Right atrium auricular region (tissue), 2 donors: ENCODE measurements at places on chromosomes 12 and 14.
A peak's percentile ranks its signal among the peaks of the same experiment; 100 is the strongest.

- no peak for DNase-seq
Observed at GRCh38 chr12:14695715-14696141, 671 bp downstream of the GUCY2C start.

- no peak for DNase-seq
Observed at GRCh38 chr12:113297621-113298471, 37.1 kb downstream of the SLC8B1 start.

DNA sequence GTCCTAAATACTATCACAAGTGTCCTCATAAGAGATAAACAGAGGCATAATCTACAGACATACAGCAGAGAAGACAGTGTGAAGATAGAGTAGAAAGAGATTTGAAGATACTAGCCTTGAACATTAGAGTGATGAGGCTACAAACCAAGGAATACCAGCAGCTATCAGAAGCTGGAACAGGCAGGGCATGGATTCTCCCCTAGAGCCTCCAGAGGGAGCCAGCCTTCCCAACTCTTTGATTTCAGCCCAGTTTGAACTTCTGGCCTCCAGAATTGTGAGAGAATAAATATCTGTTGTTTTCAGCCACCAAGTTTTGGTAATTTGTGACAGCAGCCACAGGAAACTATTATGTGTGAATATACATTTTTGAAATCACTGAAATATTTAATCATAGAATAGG lies 47.2 kb downstream of the CCDC91 start:
- no peak for DNase-seq

GRCh38 chr12:11685316-11685715 lies 35.8 kb downstream of the ETV6 start:
- DNase-seq, result no peak

DNA sequence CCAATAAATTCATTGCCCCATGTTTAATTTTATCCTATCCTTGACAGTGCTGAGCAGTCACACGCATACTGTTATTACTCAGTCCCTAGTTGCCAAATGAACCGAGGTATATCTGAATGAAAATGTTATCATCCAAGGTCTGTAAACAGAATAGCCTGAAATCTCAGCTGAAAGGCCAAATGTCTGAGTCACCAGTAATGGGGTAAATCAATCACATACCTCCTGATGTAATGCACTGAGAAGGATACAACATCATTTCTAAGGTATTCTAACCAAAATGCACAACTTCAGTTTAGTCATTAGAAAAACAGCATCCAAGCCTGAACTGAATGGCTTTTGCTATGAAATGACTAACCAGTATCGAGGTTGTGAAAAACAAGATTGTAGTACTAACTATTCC lies 228.6 kb downstream of the DPF3 start:
- DNase-seq, result no peak

DNA sequence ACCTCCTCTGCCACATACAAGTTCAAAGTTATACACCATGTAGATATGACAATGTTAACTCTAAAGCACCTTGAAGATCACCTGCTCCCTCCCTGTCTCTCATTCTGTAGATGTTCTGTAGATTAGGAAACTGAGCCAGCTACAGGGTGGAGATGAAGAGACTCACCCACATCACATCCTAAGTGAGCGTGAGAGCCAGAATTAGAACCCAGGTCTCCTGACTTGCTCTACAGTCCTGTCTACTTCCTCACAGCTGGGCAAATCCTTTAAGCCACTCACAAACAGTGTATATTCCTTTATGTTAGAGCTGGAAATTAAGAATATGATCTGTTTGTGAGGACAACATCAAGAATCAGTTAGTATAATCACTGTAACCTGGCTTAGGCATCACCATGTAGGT lies 1.8 kb downstream of the APPL2 start:
- DNase-seq, result no peak

GRCh38 chr12:53696285-53696654 lies 20.4 kb upstream of the ATP5MC2 start:
- peak; percentile 67 for DNase-seq

GRCh38 chr12:124646385-124647230 lies 79.2 kb upstream of the NCOR2 start:
- DNase-seq, result no peak

- no peak for DNase-seq
Observed at GRCh38 chr14:73333031-73333430, 95.7 kb downstream of the PAPLN start.

- DNase-seq, result no peak
Observed at GRCh38 chr12:49553512-49554088, 14.3 kb downstream of the MCRS1 start.

DNA sequence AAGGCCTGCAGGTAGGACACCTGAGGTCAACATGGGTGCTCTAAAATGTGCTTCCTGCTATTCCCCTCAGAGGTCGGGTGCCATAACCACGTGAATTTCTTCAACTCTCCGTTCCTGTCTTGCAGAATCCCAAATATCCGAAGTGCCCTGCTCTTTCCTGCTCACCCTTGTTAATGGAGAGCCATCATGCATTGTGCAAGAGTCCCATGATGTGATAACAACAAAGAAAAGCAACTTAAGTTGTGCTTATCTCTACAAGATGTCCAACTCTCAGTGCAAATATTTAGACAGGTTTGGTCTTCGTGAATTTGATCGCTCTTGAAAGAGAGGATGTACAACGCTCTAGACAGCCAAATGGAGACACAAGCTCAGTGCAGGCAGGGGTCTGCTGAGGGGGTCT lies 210.6 kb upstream of the PLXNC1 start:
- DNase-seq, result no peak

DNA sequence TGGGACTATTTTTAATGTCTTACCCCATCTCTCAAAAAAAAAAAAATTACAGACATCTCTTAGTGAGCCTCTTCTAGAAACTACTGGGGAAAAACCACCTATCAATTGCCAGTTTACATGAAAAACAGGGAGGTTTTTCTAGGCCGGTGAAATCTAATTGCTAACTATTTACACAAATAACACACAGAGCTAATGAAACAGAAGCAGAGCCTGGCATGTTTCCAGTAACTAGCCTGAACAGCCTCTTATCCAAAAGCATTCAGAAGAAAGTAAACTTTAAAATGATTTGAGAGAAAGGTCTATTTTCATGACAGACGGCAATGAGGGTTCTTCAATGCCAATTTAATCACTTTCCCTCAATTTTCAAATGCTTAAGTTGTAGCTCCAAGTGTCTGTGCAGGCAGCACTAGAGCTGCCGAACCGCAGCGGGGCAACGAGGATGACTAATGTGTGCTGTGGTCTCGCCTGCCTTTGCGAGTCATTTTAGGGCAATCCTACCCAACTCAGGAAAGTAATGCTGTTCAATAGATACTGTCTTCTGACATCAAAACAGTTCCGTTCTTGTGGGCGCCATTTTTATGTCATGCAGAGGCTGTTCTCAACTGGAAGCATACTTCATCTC lies 84.6 kb downstream of the SETD3 start:
- DNase-seq, result no peak

GRCh38 chr12:59383079-59383822 lies 212.6 kb upstream of the SLC16A7 start:
- no peak for DNase-seq

GRCh38 chr14:92692822-92693226 lies 55.6 kb downstream of the LGMN start:
- DNase-seq, result no peak

DNA sequence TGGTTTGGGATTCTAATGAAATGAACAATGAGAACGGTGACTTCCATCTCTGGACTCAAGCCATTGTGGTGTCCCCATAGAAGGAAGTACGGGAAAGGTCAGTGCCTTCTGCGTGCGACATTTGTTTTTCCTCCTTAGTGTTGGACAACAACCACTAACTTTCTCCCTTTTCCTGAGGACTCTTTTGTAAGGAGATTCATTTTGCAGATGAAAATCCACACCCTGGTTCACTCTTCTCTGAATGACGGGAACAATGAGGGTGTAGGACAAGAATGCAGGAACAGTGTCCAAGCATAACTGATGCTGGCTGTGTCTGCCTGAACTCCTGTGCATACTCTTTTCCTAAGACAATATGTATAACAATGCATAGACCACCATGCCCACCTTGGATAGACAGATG lies 176.4 kb downstream of the STXBP6 start:
- no peak for DNase-seq

- peak; percentile 94 for DNase-seq
Observed at GRCh38 chr12:116818948-116819832, 62.1 kb downstream of the HRK start.

GRCh38 chr14:22506778-22507351 lies 82.2 kb downstream of the DAD1 start:
- DNase-seq, result no peak

GRCh38 chr14:96583569-96584041 lies 81.4 kb downstream of the PAPOLA start:
- peak; percentile 43 for DNase-seq

DNA sequence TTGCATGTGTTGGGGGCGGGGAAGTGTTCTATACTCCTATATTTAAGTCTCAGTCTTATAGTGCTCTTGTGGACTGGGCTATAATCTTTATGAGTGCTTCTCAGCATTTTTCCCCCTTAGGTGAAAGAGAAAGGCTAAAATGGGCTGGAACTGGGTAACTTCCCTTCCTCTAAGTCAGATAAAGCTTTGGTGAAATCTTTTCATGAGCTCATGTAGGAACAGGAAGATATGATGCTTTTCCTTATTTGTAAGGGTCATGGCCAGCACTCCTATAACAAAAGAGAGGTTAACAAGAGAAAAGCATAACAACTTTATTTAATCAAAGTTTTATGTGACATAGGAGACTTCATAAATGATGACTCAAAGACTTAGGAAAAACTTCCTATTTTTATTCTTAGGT lies 841.5 kb downstream of the SLC16A7 start:
- DNase-seq, result no peak

GRCh38 chr12:124608450-124608870 lies 41.0 kb upstream of the NCOR2 start:
- no peak for DNase-seq

GRCh38 chr12:105937009-105937408 lies 201.7 kb downstream of the NUAK1 start:
- DNase-seq, result no peak

DNA sequence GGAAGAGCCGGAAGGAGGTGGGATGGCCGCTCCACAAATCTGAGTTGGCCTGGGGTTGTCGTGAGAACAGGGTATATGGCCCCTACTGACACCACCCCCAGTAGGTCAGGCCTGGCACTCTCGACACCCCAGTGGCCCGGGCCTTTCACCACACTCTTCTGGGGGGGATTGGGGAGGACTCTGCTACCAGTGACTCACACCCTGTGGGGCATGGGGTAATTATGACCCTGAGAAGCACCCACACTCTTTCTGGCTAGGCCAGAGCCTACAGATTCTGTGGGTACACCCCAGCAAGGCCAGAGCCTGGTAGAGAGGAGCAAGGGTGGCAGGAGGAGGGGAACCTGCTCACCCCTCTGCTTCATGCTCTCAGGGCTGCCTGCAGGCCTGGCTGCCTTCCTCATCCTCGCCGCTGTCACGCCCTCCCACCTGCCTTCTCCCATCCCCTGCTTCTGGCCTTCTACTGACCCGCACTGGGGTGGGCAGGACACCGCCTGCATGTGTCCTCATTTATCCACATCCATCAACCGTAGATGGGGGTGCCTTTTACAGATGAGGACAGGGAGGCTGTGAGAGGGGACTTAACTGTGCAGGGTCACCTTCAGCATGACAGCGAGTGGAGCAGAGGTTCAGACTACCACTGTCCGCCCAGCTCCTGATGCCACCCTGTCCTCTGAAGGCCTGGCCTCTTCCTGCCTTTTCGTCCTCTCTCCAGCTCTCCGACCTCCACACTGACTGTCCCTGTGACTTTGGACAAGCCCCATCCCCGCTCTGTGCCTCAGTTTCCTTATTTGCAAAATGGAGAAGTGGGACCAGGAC lies 18.4 kb downstream of the ASB2 start:
- DNase-seq, result no peak

GRCh38 chr14:62847168-62847567 lies 198.1 kb downstream of the KCNH5 start:
- DNase-seq, result no peak

GRCh38 chr12:17020765-17021164 lies 414.8 kb upstream of the LMO3 start:
- no peak for DNase-seq

DNA sequence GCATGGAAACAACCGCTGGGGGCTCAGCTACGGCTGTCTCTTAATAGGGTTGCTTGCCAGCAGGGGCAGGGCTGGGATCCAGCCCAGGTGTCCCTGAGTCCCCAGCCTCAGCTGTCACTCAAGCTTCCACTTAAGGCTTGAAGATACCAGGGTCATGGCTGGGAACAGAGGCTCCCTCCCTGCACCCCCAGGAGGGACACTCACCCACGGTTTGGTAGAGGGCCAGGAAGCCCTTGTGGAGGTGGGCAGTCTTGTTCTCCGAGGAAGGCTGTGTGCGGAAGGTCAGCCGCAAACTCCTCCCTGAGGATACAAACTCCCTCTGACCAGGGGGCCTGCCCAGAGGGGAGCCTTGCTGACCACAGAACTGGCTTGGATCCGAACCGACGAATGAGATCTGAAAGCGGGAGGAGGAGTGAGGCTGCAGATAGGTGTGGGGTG lies 7.3 kb downstream of the C1RL start:
- DNase-seq, result no peak

- DNase-seq, result no peak
Observed at GRCh38 chr12:87425942-87426554, 603.2 kb downstream of the C12orf50 start.

GRCh38 chr14:22830443-22831010 lies 840 bp downstream of the MRPL52 start:
- DNase-seq, result no peak

DNA sequence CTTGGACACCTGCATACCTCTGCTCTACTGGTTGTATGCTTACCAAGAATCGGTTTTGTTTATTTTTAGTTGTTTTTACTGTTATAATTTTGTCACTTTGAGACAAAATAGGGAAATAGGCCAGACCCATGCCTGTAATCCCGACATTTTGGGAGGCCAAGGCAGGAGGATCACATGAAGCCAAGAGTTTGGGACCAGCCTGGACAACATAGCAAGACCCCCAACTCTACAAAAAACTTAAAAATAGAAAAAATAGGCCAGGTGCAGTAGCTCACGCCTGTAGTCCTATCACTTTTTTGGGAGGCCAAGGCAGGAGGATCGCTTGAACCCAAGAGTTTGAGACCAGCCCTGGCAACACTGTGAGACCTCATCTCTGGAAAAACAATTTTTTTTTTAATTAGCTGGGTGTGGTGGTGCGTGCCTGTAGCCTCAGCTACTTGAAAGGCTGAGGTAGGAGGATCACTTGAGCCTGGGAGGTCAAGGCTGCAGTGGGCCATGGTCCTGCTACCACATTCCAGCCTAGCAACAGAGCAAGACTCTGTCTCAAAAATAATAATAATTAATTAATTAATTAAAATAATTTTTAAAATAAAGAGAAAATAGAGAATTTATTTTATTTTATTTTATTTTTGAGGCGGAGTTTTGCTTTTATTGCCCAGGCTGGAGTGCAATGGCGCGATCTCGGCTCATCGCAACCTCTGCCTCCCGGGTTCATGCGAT lies 1.3 kb upstream of the MRPS35 start:
- no peak for DNase-seq

- no peak for DNase-seq
Observed at GRCh38 chr12:43292699-43293098, 259.3 kb downstream of the ADAMTS20 start.

- no peak for DNase-seq
Observed at GRCh38 chr14:72850360-72850759, 43.5 kb downstream of the DPF3 start.
